Progenitor cell of endocrine pancreas (in vitro differentiated cells): ENCODE measurements at places on chromosomes 11 and 22. TPM values are rescaled to one million over a fixed set of nuclear protein-coding genes. Genes with fewer than 3 reads are reported as not detected.
A peak's percentile ranks its signal among the peaks of the same experiment; 100 is the strongest.

Gene SYCE3
- total RNA-seq = not detected in 2 replicates

Gene FERMT3
- 5.4 and 5.9 TPM in 2 replicates for total RNA-seq

Gene CCDC82
- total RNA-seq = 25.9 and 26.3 TPM in 2 replicates

Gene FOSL1
- 1.7 and 2.6 TPM in 2 replicates for total RNA-seq

Gene OR52N4
- total RNA-seq = not detected in 2 replicates

DNA sequence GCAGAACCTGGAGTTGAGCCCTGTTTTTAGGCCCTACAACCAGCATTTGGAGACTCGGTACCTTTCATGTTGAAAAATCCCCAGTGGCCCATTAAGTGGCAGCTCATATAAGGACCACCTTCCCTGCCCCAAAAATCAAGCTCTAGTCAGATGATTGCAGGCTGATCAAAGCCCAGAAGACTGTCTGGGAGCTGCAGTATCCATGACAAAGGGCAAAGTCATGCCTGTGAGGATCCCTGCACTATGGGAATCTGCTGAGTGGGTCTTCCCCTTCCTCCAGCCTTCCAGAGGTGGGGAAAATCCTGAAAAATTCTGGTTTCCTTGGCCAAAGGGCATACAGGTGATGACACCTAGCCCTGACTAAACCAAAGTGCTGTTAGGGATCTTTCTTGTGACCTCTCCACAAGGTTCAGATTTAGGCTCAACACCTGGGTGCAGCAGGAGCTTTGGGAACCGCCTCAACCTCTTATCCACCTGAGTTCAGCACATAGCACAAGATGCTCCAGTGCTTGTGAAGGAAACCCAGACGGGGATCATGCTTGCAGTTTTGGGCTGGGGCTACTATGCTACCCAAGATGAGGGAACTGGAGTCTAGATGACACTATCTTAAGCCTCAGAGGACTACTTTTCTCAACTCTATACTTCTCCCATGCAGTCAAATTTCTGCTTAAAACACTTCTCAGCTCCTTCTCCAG, 1.2 kb upstream of the TRIM3 start:
- DNase-seq = no peak
- H3K4me1 ChIP-seq = peaks cover 19% of the 10 kb centered on the region
- H3K27ac ChIP-seq = no peak overlapping the region
- H3K27me3 ChIP-seq = peaks cover 10% of the 10 kb centered on the region

GRCh38 chr11:46161201-46161600, 39.9 kb upstream of the PHF21A start:
- DNase-seq = no peak
- H3K36me3 ChIP-seq = no peaks in the 10 kb centered on the region
- H3K27ac ChIP-seq = no peak overlapping the region
- H3K4me1 ChIP-seq = no peaks in the 10 kb centered on the region
- no peak overlapping the region for H3K4me3 ChIP-seq

DNA sequence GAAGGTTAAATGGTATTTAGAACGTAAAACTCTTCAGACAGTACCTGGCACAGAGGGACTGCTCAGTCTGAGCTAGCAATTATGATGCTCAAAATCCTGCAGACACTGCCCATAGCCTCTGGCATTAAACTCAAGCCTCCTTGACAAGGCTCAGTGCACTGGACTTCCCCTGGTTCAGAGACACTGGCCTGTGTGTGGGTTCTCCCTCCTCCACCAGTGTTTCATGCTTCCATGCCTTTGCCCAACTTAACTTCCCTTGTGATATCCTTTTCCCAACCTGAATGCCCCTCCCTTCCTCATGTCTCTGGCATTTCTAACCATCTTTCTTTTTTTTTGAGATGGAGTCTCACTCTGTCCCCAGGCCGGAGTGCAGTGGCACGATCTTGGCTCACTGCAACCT, 9.1 kb downstream of the LTBP3 start:
- peaks cover 12% of the 10 kb centered on the region for H3K36me3 ChIP-seq
- peaks cover 24% of the 10 kb centered on the region for H3K4me1 ChIP-seq
- H3K27ac ChIP-seq = no peak overlapping the region
- H3K4me3 ChIP-seq = no peak overlapping the region
- H3K27me3 ChIP-seq = peaks cover 51% of the 10 kb centered on the region

DNA sequence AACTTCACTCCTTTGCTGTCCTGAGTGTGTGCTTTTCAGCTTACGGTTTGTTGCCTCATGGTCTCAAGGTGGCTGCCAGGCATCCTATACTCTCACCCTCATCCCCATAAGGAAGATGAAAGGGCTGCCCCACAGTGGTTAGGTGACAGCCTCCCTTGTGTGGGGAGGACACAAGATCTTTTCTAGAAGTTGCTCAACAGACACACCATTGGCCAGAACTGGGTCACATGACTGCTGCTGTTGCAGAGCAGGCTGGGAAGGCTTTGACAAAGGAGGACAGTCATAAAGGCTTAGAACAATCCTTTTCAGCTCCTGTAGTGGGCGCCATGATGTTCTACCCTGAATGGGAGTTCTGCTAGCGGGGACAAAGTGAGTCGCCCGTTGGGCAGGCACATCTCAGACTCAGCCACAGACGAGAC, 69.7 kb upstream of the RASD2 start:
- DNase-seq = no peak
- H3K27ac ChIP-seq = no peak overlapping the region
- H3K27me3 ChIP-seq = peaks cover 2% of the 10 kb centered on the region
- no peaks in the 10 kb centered on the region for H3K4me1 ChIP-seq
- H3K4me3 ChIP-seq = no peak overlapping the region
- H3K36me3 ChIP-seq = no peaks in the 10 kb centered on the region

DNA sequence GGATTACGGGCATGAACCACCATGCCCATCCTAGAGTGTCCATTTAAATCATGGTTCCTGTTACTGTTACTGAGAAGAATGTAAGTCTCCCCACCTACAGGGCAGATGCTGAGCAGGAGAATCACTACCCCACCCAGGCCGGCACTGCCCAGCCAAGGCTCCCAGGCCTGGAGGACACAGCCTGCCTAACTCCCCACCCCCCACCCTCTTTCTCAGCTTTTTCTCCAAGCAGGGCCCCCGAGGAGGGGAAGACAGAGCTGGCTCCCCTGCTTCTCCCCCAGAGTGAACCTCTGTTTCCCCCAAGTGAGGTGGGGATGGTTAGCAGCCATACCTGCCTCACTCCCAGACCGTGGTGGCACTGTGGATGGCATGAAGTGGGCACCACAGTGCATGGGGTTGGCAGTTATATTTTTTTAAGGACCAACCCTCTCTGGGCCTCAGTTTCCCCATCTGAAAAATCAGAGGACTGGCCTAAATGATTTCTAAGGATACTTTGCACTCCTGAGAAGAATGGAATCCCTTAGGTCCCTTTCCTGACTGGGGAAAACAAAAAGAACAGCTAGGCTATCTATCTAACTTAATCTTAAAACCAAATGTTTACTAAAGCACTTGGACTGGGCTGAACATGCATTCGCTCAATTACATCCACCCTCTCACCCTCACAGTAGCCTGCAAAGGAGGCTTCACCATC, 5.0 kb downstream of the CBX7 start:
- H3K4me1 ChIP-seq = peaks cover 11% of the 10 kb centered on the region
- H3K4me3 ChIP-seq = no peak overlapping the region
- peaks cover 22% of the 10 kb centered on the region for H3K27me3 ChIP-seq
- peak overlapping the region; percentile 54 for H3K27ac ChIP-seq
- H3K36me3 ChIP-seq = no peaks in the 10 kb centered on the region
- no peak for DNase-seq

DNA sequence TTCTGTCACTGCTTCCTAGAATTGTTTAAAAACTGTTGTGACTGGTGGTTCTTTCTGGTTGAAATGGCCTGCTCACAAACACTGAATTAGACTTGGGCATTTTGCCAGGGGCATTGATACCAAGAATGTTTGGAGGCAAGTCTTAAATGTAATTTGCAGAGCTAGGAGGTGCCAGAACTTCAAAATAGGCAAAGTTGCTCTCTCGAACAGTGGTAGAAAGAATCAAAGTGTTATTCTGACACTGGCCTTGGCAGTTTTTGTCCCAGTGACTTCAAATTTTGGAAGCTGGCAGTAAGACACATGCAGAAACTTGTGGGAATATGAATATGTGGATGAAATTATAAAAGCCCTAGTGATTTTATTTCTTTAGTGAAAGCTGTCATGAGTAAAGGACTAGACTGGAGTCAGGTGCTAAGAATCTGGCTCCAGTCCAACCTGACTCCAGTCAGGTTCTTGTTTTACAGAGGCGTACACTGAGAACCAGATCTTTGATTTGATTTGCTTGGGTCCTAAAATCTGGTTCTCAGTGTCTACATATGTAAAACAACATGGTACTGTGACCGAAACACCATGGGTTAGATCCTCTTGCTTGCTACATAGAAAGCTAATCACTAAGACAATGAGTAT, 20.9 kb downstream of the SVIP start:
- H3K36me3 ChIP-seq = peaks cover 8% of the 10 kb centered on the region
- no peak for DNase-seq
- H3K27me3 ChIP-seq = no peaks in the 10 kb centered on the region
- H3K4me3 ChIP-seq = no peak overlapping the region
- no peaks in the 10 kb centered on the region for H3K4me1 ChIP-seq

DNA sequence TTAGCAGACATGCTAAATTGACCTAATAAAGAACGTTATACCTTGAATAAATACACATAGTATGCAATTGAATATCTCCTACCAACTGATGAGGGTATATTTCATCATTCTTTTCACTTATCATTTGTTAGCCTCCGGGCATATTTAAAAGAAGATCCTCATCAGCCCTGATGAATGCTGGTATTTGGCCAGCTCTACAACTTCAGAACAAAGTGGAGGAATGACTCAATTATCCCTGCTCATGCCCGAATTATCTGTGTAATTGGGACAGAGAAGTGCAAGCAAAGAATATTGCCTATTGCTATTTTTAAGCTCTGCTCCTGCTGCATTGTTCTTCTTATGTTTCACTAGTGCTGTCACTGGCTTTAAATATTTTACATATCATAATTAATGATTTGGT, 622.1 kb downstream of the METTL15 start:
- no peak overlapping the region for H3K27ac ChIP-seq
- H3K4me1 ChIP-seq = peaks cover 12% of the 10 kb centered on the region
- no peaks in the 10 kb centered on the region for H3K27me3 ChIP-seq

GRCh38 chr11:1708716-1709115, 11.7 kb downstream of the KRTAP5-6 start:
- DNase-seq = no peak
- H3K36me3 ChIP-seq = no peaks in the 10 kb centered on the region
- no peak overlapping the region for H3K27ac ChIP-seq
- H3K4me3 ChIP-seq = no peak overlapping the region
- peaks cover 36% of the 10 kb centered on the region for H3K27me3 ChIP-seq

DNA sequence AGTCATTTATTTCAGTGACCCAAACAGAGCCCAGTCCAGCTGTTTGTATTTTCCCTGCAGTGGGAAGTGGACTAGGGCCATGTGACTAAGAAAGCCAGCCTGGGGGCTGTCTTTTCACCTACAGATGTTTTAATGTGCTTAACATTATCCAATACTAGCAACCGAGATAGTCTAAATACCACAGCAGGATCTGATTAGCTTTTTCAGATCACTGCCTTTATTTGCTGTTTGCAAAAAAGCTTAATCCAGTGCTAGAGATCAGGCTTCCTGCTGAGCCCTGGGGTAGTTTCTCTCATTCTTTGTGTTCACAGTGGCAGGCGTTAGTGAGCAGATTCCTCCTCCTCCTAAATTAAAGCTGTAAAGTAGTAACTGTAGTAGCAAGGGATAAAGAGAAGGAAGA, 35.0 kb downstream of the ZC3H12C start:
- DNase-seq = no peak
- peaks cover 36% of the 10 kb centered on the region for H3K4me1 ChIP-seq
- no peaks in the 10 kb centered on the region for H3K27me3 ChIP-seq
- H3K27ac ChIP-seq = peak overlapping the region; percentile 89
- H3K36me3 ChIP-seq = peaks cover 2% of the 10 kb centered on the region

- DNase-seq = no peak
- no peak overlapping the region for H3K27ac ChIP-seq
- H3K27me3 ChIP-seq = no peaks in the 10 kb centered on the region
- H3K4me3 ChIP-seq = no peak overlapping the region
- H3K4me1 ChIP-seq = peaks cover 6% of the 10 kb centered on the region
Measured at GRCh38 chr11:657691-658126, 20.6 kb downstream of the DRD4 start.

- H3K4me3 ChIP-seq = no peak overlapping the region
- no peak overlapping the region for H3K27ac ChIP-seq
- peaks cover 7% of the 10 kb centered on the region for H3K4me1 ChIP-seq
- DNase-seq = no peak
Measured at GRCh38 chr11:57262157-57262556, 25.1 kb upstream of the APLNR start.

- DNase-seq = no peak
- H3K4me1 ChIP-seq = peaks cover 31% of the 10 kb centered on the region
- peak overlapping the region; percentile 76 for H3K27ac ChIP-seq
- peaks cover 3% of the 10 kb centered on the region for H3K27me3 ChIP-seq
- peak overlapping the region; percentile 12 for H3K4me3 ChIP-seq
- peaks cover 8% of the 10 kb centered on the region for H3K36me3 ChIP-seq
Measured at GRCh38 chr11:115476463-115477286, 27.5 kb downstream of the CADM1 start.

GRCh38 chr22:48223488-48224190, 1461.2 kb downstream of the TBC1D22A start:
- H3K27ac ChIP-seq = no peak overlapping the region
- no peaks in the 10 kb centered on the region for H3K36me3 ChIP-seq
- no peak for DNase-seq

DNA sequence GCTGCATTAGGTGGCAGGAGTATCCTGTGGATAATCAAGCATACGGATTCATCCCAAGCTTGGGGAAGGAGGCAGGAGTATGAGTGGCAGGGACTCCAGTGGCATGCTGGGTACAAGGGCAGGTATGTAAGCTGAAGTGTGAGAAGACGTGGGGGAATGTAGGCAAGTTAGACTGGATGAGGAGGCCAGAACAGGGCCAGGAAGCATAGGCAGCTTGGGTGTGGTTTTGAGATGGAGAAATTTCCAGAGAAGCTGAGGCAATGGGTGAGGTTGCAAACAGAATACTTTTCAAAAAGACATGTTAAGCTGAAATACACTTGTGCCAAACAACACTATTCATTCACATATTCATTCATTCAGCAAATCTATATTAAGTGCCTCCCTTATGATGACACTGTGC, 43.1 kb upstream of the AMOTL1 start:
- DNase-seq = no peak
- no peaks in the 10 kb centered on the region for H3K36me3 ChIP-seq
- H3K4me3 ChIP-seq = no peak overlapping the region
- peaks cover 9% of the 10 kb centered on the region for H3K27me3 ChIP-seq

GRCh38 chr11:20013346-20014066, 146.8 kb downstream of the DBX1 start:
- H3K27me3 ChIP-seq = no peaks in the 10 kb centered on the region
- peak overlapping the region; percentile 86 for H3K27ac ChIP-seq
- no peaks in the 10 kb centered on the region for H3K36me3 ChIP-seq

- peaks cover 1% of the 10 kb centered on the region for H3K4me1 ChIP-seq
- DNase-seq = no peak
- H3K27me3 ChIP-seq = no peaks in the 10 kb centered on the region
- H3K36me3 ChIP-seq = no peaks in the 10 kb centered on the region
Measured at GRCh38 chr22:38554281-38554680, 15.7 kb downstream of the DMC1 start.
